ENCODE measurements at places on chromosomes 5 and 9. TPM values are rescaled to one million over a fixed set of nuclear protein-coding genes. Genes with fewer than 3 reads are reported as not detected.

DNA sequence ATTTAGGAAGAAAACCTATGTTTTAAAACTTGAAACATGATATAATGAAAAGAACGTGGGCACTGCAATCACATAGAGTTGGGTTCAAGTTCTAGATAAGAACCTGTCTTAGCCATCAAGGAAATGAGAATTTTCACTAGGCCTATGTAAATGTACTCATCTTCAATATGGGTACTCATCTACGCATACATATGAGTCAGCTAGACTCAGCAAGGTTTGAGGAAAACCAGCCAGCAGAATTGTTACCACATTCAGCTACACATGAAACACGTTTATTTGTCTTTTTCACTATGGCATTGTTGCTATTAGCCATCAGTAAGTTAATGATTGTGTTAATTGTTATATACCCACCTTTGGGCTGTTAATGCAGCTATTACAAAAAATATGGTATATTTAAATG is 146.3 kb downstream of the CHSY3 start:
- DNase-seq: no peak

- no peak for DNase-seq
Observed at GRCh38 chr5:31833710-31834109, 194.8 kb downstream of the PDZD2 start.

DNA sequence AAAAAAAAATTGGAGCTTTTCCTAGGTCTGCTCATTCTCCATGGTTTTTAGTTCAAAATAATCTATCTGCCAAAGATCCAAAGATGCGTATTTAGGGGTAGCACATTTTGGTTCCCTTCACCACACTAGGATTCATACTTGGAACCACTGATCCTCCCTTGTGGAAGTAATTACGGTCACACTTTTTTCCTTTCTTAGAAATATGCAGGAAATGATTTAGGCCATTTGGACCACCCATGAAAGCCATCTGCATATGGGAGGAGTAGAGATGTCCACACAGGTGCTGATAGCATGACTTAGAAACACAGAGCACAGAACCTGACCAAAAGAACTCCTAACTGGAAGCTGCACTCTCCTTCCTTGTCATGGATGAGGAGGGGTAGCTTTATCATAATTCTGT is 105.9 kb upstream of the RAI14 start:
- DNase-seq: no peak

GRCh38 chr5:75668977-75669689 is 48.1 kb downstream of the POC5 start:
- no peak for DNase-seq

The PCDHGB5 gene
- total RNA-seq: 16.8 TPM
